HCEC 1CT (cell line): ENCODE measurements at places on chromosomes 12 and 14.
A peak's percentile ranks its signal among the peaks of the same experiment; 100 is the strongest.

DNA sequence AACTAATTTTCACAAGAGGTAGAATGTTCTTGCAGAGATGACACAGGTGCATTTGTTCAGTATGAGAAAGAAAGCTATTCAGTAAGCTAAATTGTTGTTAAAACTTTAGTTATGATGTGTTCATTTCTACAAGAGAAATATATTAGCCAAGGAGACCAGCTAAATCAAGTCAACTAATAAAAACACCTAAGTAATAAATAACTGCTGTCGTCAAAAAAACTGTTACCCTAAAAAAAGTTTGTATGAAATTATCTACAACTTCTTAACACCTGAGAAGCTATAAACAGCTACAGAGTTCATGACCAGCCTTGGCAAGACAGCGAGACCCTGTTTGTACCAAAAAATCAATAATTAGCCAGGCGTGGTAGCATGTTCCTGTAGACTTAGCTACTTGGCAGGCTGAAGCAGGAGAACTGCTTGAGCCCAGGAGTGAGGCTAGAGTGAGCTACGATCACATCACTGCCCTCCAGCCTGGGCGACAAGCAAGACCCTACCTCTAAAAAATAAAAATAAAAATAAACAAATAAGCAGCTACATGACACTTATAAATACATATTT lies 67.6 kb upstream of the AP4S1 start:
- DNase-seq = no peak

DNA sequence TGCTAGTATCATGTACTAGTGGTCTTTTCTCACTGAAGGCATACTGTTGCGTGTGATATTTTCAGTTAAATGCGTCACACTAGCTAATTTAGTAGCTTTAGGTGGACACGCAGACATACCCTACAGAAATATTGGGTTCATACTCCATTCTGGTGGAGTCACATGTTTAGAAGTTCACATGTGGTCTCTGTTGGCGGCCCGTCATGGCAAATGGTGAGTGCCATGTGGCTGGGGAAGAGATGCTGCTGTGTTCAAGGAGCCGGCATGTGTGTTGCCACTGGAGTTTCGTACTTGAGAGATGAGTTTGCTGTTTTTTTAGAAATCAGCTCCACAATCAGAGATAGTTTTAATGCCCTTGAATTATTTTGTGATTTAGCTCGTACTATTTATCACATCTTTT lies 454.6 kb downstream of the PCNX1 start:
- no peak for DNase-seq

DNA sequence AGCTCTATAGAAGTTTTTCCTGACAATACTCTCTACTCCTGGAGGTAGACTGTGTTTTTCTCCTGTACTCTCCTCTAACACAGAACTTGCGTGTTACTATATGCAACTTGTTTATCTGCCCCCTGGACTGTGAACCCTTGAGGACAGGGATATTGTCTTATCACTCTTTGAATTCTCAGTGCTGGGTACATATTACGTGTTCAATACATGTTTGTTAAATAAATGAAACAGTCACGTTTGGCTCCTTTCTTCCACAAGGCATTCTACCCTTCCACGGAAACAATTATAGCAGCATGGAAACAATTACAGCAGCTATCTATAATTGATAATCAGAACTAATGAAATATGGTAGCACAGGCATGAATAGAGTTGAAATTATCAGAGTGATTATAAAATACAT lies 50.7 kb downstream of the CRADD start:
- no peak for DNase-seq

- no peak for DNase-seq
Observed at GRCh38 chr14:74548881-74549280, 55.3 kb downstream of the ISCA2 start.

GRCh38 chr12:54036620-54037359 lies 3.9 kb downstream of the HOXC5 start:
- DNase-seq = no peak

GRCh38 chr14:75426332-75427125 lies 1.3 kb upstream of the JDP2 start:
- no peak for DNase-seq

- no peak for DNase-seq
Observed at GRCh38 chr14:95713596-95714371, at the start of gene TCL1A. Gene TCL1A, minus strand, starts transcription at chr14:95714125. Its CDS starts 59 bp downstream, at chr14:95714066.

DNA sequence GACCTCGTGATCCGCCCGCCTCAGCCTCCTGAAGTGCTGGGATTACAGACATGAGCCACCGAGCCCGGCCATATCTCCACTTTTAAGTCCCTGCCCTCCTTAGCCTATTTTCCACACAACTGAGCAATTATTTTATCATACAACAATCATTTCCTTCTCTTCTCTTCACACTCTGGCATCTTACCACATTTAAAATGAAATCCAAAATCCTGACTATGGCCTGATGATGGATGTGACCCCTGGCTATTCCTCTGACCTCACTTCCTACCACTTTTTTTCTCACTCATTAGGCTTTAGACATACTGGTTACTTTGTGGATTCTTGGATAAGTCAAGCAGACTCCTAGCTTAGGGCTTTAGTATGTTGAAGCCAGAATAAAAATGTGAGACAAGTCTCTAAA lies 21.9 kb upstream of the EID3 start:
- peak; percentile 67 for DNase-seq

GRCh38 chr14:101200008-101200649 lies 296.6 kb upstream of the RTL1 start:
- no peak for DNase-seq

- no peak for DNase-seq
Observed at GRCh38 chr14:22489957-22490950, 98.8 kb downstream of the DAD1 start.

GRCh38 chr12:123027726-123028445 lies 47.4 kb downstream of the ARL6IP4 start:
- DNase-seq = no peak

GRCh38 chr12:57627501-57628279 lies 5.3 kb downstream of the B4GALNT1 start:
- no peak for DNase-seq

- DNase-seq = peak; percentile 67
Observed at GRCh38 chr12:57008178-57008577, 1.8 kb upstream of the ZBTB39 start.

DNA sequence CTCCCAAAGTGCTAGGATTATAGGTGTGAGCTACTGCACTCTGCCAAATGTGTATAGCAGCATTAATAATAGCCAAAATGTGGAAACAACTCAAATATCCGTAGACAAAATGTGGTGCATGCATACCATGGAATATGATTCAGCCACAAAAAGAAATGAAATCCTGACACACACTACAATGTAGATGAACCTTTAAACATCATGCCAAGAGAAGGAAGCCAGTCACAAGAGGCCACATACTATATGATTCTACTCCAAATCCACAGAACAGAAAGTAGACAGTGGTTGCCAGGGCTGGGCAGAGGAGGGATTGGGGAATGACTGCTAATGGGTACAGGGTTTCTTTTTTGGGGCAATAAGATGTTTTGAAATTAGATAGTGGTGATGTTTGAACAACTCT lies 7.7 kb upstream of the TMED2 start:
- no peak for DNase-seq

DNA sequence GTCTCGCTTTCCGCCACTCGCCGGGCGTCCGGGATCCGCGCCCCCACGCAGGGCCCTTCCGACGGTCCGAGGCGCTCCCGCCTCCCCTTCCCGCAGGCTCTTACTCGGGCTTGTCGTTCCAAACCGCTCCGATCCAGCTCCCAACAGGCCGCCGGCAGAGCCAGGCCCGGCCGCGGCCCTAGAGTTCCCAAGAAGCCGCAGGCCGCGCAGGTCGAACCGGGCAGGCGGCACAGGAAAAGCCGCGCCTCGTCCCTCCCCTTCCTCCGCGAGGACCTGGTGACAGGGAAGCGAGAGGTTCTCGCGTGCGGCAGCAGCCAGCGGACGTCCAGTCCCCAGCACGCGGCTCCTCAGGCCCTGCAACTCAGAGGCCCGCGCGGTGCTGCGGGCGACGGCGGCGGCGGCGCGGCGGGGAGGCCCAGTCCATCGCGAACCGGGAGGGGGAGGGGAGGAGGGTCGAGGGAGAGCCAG lies 272 bp downstream of the HECTD1 start:
- DNase-seq = no peak

DNA sequence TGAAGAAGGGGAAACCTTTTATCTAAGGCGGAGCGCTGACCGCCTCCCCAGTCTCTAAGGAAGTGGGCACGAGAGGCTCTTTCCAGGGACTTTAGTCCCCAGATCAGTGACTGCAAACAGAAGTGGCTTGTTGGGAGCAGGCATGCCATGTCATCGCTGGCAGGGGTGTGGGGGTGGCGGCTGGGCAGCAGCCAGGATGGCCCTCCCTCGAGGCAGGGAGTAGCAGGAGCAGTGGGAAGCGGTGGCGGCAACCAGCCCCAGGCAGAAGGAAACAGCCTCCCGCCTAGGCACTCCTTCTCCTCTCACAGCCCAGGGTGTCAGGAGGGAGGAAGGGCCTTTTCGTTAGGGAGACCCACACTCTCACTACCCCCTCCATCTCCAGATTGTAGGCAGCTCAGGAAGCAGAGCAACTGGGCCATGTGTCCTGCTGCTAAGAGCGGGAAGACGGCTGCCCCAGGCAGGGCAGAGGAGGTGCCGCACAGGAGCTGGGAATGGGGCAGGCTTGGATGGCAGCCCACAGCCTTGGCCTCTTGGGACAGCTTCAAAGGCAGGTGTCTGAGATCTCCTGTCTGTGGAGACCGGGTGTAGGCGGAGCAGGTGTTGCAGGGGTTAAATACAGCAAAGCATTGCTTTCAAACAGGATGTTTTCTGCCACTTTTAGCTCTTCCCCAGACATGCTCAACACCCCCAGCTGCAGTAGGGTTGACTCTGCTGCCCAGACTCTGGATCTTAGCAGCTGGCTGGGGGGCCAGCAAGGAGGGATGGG lies 21.8 kb downstream of the VDR start:
- DNase-seq = no peak

- peak; percentile 39 for DNase-seq
Observed at GRCh38 chr12:49763006-49763591, 21.7 kb downstream of the TMBIM6 start.

DNA sequence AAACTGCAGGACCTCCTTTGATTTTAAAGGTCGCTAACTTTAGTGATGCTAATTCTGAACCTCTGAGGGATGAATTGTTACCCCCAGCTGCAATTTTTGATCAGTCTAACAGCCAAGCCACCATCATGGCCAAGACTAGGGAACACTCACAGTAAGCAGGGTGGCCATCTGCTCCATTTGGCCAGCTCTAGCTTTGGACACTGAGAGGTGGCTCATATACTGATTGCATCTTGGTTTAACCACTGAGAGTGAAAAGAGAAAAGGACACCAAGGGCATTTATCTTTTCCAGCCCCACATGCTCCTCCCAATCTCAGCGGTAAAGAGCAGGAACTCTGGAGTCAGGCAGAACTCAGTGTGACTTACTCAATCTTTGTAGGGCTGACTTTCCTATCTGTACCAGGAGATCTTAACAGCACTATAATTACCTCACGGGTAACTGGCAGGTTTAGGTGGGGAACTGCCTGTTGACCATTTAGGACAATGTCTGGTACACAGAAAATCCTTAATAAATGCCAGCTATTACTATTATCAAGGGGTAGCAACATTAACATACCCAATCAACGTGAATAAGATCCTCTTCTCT lies 6.2 kb downstream of the LPCAT3 start:
- no peak for DNase-seq

DNA sequence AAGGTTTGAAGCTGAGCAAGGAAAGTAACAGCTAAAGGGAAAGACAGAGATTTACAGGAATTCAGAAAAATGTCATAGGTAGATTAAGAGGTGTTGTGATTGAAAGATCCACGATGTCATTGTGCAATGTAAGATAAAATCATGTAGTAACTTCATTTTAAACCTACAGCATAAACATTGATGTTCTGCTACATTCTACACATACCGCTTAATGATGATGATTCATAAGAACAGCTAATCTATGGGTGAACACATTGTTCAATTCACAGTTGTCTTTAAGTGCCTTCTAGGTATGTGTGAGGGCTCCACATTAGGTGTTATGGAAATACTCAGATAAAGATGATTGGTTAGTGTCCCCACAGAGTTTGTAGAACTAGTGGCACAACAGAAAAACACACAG lies 170.9 kb downstream of the GRIP1 start:
- no peak for DNase-seq

- DNase-seq = peak; percentile 9
Observed at GRCh38 chr14:80681651-80682050, 259.9 kb downstream of the CEP128 start.

DNA sequence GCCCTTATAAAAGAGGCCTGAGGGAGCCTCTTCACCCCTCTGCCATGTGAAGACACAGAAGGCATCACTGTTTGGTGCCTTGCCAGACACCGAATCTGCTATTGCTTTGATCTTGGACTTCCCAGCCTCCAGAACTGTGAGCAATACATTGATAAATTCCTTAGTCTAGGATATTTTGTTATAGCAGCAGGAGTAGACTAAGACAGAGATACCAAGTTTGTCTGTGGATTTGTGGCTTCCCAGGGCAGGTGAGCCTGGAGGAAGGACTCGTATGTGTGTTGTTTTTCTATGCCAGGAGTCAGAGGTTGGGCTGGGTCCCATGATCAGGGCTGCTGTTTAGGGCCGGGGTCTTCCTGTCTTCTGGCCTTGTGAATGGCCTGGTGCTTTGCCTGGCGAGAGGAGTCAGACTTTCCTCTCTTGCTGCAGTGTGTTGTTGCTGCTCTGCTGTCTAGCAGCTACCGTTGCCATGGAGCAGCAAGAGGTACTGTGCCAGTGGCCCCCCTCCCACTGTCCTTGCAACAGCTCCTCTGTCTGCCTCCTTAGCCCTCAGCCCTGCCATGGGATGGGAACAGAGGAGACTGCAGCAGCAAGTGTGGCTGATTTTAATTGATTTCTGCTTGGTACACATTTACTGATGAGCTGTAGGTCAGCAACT lies 111.2 kb downstream of the CHST11 start:
- DNase-seq = no peak

- no peak for DNase-seq
Observed at GRCh38 chr12:61781021-61781581, 479.1 kb upstream of the USP15 start.

DNA sequence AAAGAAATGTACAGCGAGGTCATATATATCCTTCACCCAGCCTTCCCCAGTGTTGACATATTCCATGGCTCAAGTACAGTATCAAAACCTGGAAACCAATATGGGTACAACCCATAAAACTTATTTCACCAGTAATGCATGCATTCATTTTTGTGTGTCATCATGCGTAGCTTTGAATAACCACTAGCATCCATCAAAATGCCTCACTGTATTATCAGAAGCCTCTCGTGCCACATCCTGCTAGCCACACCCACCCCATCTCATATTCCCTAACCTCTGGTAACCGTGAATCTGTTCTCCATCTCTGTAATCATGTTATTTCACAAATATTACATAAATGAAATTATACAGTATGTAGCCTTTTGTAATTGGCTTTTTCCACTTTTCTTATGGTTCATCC lies 314.3 kb downstream of the RAD51B start:
- DNase-seq = no peak

- no peak for DNase-seq
Observed at GRCh38 chr12:67871231-67871630, 118.0 kb upstream of the IFNG-AS1 start.

DNA sequence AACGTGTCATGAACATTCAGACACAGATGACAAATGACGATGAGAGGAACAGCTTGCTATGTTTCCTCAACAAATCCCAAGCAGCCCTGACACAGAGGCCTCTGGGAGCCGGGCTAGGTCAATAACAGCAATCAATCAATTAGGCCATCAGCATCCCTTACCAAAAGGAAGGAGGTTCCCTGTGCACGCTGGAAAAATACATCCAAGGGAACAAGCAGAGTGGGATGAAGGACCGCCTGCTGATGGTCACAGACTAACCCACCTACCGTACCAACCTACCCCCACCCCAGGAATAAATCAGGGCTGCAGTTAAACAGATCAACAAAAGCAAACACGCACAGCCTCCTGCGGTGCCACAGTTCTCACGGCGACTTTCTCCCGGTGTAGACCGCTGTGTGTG lies 265.1 kb upstream of the SFSWAP start:
- DNase-seq = no peak

GRCh38 chr12:124663206-124663605 lies 95.8 kb upstream of the NCOR2 start:
- no peak for DNase-seq
